ENCODE measurements at places on chromosomes 3 and 15.
A peak's percentile ranks its signal among the peaks of the same experiment; 100 is the strongest.

- DNase-seq = no peak
These were observed 6.3 kb downstream of the BNC1 start for GRCh38 chr15:83278191-83278590.

GRCh38 chr3:159852821-159853505 is 135.7 kb upstream of the IL12A start:
- peak; percentile 64 for DNase-seq

DNA sequence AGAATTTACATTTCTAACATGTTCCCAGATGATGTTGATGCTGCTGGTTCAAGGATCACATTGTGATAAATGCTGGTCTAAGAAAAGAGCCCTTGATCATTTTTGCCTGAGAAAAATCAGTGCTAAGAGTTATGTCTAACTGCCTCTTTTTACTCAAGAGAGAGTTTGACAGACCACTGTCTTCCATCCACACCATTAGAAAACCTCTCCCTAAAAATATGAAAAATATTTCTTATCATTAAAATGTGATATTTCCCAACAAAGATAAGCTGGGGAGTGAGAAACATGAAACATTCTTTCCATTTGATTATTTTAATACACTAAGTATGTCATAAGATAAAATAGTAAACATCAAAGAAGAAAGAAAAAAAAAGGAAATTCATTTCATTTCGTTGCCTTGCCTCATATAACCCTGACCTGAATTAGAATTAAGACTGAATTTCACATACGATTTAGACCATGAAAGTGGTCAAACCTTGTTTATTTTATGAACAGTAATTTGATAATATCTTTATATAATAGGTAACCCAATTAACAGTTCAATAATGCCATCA is 471.8 kb upstream of the ARHGEF26 start:
- no peak for DNase-seq

DNA sequence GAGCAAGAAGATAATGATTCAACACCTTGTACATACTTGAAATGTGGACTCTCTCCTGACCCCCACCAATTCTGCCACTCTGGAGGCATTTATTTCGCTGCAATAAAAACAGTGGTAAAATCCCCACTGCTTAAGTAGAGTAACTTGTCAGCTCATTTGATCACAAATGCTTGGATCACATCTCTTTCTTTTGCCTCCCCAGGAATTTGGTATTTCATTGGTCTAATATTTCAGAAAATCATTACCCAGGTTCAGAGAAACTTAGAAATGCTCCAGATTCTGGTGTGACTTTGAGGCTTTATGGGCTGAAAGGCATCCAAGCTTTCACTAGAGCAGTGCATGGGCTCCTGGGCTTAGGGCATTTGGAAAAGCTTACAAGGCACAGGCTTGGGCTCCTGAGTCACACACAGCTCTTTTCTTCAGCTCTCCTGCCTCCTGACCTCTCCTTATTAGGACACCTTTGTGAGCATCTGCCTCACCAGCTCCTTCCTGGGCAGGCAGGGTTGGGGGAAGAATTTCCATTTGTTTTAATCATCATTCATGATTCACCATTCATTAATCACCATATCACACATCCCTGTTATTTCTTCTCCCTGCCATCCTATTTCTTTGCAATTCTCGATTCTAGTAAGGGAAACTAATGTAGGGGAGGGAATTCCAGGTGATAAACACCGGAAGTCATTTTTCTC is 22.5 kb downstream of the CDCP1 start:
- DNase-seq = no peak

GRCh38 chr15:93716615-93717231 is 514.6 kb upstream of the MCTP2 start:
- DNase-seq = no peak

DNA sequence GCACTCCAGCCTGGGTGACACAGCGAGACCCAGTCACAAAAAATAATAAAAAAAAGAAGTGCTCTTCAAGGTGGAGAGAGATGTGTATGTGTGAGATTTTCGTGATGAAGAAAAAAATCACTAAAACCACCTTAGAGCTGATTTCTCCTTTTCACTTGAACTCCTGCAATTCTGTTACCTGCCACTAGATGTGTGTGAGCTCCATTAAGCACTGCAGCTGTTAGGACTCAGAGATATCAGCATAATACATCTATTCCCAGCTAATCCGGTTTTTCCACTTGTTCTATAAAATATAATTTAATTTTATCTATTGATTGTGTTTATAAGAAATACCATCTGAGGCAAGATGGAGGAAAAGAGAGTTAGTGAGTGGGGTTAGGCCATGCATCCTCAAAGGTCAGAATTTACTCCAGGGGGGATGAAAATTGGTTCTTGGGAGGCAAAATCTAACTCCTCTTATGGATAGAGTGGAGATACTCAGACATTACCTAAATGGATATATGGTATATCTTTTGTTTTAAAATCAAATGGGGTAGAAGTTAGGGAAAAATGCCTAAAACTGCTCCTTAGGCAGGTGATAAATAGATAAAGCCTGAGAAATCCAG is 152.7 kb downstream of the IL20RB start:
- DNase-seq = no peak

All from glutamatergic neuron (in vitro differentiated cells).